Activated CD8-positive, alpha-beta memory T cell treated with anti-CD3 and anti-CD28 coated beads for 24 hours (primary cell): ENCODE measurements at places on chromosomes 1 and 21.

- DNase-seq: peak; percentile 72
Measured at GRCh38 chr1:1630965-1631781, 800 bp upstream of the MMP23B start.

GRCh38 chr1:220243947-220244346 lies 28.3 kb downstream of the RAB3GAP2 start:
- DNase-seq: no peak

GRCh38 chr1:110176299-110176956 lies 26.1 kb downstream of the SLC6A17 start:
- no peak for DNase-seq

DNA sequence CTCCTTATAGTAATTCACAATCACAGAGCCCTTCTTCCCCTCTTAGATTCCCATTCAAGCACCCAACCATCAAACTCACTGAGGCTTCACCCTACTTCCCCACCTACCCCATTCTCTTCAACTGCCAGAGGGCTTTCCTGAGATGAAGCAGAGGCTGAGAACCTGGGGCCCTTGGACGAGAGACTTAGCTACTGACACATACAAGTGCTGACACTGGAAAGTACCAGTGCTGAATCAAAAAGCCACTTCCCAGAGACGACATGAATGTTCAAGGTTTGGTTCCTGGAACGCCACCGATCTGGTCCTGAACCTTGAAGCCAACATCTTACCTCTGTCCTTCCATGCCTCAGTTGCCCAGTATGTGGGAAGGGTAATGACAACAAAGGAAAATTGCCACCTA lies 16.6 kb upstream of the RAP1A start:
- no peak for DNase-seq

- DNase-seq: no peak
Measured at GRCh38 chr1:16122350-16122881, 33.5 kb downstream of the EPHA2 start.

DNA sequence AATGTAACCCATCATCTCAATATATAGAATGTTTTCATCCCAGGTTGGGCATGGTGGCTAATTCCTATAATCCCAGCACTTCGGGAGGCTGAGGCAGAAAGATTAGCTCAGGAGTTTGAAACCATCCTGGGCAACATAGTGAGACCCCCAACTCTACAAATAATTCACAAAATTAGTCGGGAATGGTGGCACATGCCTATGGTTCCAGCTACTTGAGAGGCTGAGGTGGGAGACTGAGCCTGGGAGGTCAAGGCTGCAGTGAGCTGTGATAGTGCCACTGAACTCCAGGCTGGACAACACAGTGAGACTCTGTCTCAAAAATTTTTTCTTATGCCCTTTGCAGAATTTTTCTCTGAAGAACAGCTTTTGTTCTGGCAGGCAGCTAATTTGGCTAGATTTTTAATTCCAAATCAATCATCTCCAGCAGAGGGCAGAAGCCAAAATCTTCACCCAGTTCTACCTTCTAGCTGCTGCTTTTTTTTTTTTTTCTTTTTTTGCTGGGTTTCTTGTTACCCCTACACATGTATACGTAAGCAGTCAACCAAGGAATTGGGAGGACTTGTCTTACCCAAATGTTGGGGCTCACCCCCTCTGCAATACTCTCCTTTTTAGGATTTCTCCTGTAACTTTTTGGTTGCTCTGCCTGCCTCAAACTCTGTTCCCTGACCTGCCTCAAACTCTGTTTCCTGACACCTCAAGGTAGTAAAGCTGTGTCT lies 2.7 kb upstream of the RAD54L start:
- DNase-seq: no peak

GRCh38 chr1:248807067-248807737 lies 18.5 kb downstream of the SH3BP5L start:
- DNase-seq: peak; percentile 75

DNA sequence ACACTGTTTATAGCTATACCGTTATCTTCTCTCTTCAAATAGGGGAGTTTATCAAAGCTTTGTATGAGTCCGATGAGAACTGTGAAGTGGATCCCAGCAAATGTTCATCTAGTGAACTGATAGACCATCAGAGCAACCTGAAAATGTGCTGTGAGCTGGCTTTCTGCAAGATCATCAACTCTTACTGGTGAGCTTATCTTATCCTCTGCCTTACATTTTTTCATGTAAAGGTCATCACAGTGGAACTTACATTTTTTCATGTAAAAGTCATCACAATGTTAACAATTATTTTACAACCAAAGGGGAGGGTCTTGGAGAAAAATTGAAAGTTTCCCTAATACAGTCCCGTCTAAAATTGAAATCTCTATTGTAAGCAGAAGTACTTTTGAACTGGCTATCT lies 45.2 kb downstream of the CLEC20A start:
- no peak for DNase-seq

- no peak for DNase-seq
Measured at GRCh38 chr1:19879661-19880060, 2.5 kb upstream of the OTUD3 start.

DNA sequence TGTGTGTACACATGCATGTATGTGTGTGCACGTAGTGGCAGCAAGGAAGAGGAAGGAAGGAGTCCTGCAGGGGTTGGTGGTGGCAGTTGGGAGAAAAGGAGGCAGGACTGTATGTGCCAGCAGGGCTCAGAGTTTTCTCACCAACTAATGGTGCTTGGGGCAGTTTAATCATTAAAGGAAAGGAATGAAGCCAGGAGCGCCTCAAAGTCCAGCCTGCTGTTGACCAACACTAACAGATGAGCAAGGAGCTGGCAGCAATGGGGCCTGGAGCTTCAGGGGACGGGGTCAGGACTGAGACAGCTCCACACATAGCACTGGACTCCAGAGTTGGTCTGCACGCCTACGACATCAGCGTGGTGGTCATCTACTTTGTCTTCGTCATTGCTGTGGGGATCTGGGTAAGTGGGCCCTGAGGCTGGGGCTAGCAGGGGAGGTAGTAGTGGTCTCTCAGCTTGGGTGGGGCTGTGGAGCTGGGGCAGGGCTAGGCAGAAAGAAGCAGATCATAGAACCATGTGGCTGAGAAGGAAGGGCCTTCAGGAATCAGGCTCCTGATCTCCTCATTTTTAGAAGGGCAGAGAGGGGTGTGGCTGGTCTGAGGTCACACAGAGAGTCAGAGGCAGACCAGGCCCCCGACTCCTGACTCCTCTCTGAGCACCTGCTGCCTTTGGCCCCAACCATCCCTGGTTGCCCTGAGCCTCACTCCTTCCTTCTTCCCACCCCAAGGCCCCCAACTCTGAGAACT lies at the start of gene SLC5A9:
Gene SLC5A9 (plus strand): TSS at position 216 of the 742 bp plus-strand sequence. CDS start 21 bp downstream, at position 237.
- DNase-seq: no peak

DNA sequence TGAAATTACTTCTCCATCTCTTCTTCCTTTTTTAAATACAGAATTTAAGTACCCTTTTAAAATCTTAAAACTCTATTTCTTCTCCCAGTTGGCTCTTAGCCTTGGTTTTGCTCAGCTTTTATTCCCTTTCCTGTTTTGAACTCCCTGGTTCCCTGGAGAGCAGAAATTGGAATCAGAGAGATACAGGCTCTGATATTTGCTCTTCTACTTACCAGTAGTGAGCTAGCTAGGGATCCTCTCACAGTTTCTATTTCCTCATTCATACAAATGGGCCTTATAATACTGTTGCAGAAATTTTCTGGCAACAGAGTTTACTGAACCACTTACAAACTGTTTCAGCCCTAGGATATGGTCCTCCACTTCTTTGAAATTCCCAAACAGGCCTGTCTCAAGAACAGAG lies 606.3 kb downstream of the NUF2 start:
- no peak for DNase-seq

GRCh38 chr1:157819896-157820295 lies at the start of gene FCRL1:
Gene FCRL1, minus strand, starts transcription at chr1:157820120. Its CDS starts 83 bp downstream, at chr1:157820037.
- no peak for DNase-seq

DNA sequence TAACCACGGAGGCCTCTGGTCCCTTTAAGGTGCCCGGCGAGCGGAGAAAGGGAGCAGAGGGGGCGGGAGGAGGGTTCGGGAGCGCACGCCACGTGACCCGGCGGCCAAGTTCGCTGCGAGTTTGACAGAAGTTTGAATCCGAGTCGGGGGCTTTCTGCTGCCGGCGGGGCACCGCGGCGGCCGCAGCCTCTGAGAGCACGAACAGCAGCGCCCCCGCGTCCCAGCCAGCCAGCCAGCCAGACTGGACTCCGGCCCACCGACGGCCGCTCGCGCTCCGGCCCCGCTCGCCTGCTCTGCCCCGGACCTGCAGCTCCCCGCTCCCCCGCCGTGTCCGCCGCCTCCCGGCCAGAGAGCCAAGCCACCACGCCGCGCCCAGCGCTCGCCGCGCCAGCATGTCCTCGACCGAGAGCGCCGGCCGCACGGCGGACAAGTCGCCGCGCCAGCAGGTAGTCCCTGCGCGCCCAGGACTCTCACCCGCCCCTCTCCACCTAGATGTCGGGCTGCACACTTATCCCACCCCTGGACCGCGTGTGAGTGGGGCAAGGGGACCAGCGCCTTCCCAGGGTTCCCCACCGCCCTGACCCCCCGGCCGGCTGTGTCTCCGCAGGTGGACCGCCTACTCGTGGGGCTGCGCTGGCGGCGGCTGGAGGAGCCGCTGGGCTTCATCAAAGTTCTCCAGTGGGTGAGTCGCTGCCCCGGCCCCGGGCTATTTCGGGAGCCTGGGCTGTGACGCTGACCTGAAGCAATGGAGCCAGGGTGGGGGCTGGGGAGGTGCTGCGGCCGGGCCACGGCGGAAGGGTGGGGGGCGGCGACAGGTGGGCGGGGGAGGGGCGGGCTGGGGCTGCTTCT lies at the start of gene SYPL2:
Gene SYPL2 (plus strand): TSS at position 95 of the 849 bp plus-strand sequence. CDS start 298 bp downstream, at position 393.
- DNase-seq: no peak

DNA sequence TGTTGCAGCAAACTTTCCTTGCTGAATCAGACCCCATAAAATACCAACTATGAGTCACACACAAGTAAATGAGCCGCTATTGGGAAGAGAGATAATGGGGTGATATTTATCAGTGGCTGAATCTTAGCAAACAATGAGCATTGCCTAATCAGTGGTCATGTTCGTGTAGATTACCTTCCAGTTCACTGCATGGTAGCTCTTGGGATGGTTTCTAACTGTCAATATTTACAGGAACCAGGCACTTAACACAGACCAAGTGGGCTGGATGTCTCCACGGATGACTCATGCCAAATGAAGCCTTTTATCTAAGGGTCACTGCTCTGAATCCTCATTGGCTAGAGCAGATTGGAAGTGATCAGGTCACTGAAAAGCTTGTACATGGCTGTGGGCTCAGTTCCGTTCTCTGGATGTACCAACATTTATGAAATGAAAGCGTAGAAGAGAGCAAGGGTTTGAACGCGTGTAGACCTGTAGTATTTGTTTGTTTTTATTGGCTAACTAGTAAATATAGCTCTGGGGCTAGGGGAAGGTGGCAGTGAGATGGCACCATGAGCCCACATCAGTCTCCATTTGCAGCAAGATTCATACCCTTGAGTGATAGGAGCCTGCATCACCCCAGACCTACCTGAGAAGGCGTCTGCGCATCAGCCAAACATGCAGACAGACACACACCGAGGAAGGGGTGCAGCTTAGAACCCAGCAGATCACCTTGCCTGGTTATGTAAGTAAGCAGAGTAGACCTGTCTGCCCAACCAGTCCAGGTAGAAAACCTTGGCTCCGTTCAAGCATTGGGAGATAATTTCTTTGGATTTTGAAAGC lies 153.3 kb downstream of the TOMM20 start:
- no peak for DNase-seq

DNA sequence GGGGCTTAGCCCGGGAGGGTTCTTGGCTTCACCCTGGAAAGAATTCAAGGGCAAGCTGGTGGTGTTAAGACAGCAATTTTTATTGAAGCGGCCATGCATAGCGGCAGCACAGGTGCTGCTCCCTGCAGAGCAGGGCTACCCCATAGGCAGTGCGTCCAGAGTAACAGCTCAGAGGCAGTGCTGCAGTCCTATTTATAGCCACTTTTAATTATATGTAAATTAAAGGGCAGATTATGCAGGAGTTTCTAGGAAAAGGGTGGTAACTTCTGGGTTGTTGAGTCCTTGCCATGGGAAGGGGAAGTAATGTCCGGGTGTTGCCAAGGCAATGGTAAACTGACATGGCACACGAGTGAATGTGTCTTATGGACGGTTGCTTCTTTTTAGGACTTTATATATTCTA lies 57.0 kb downstream of the VPS26C start:
- peak; percentile 32 for DNase-seq
